ENCODE measurements at places on chromosomes 16 and 17.

DNA sequence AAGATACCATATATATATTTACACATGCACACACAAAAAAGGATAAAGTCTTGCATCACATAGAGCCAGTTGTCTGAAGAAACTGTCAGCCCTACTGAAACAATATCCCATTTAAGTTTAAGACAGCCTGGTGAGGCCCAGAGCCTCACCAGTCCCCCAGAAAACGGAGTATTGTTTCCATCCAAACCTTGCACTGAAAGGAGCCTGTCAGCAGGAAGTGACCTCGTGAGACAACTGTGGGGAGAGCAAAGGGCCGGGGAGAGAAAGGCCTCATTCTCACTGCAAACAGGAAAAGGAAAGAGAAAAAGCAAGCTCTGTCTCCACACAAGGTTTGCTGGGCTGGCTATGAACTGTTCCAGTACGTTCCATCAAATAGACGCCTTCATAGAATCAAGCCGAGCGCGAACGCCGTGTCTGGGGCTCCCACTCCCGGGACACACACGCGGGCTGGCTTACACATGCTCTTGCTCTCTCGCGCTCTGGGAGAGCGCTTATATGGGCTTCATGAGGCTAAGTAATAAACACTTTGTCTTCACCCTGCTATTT lies 44.4 kb upstream of the ZFHX3 start:
- no peak for DNase-seq

- no peak for DNase-seq
These were observed 3.4 kb downstream of the SP6 start for GRCh38 chr17:47847341-47848197.

- no peak for DNase-seq
These were observed 1.3 kb upstream of the CUEDC1 start for GRCh38 chr17:57956291-57957119.

DNA sequence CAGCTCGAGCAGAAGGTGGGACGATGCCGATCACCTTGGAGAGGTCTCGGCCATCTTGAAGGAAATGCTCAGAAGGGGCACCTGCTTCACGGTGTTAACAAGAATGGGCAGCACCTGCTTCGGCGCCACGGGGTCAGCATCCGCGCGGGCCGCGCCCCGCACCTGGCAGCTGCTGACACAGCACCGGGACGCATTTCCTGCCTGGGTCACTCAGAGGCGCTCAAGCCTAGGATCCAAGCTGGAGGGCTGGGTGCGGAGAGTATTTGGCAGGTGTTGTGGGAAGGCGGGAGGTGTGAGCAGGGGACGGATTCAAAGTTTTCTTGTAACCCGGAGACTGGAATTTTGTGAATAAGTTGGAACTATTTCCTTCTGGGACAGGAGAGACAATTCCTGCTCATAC lies 39.3 kb upstream of the AKTIP start:
- DNase-seq: no peak

All from stimulated activated CD4-positive, alpha-beta T cell treated with anti-CD3 and anti-CD28 coated beads, Interleukin-1b, Interleukin-23, amount 100 ng/mL, for 24 hours (primary cell).